Natural killer cell (primary cell): ENCODE measurements at places on chromosomes 7 and 10.

DNA sequence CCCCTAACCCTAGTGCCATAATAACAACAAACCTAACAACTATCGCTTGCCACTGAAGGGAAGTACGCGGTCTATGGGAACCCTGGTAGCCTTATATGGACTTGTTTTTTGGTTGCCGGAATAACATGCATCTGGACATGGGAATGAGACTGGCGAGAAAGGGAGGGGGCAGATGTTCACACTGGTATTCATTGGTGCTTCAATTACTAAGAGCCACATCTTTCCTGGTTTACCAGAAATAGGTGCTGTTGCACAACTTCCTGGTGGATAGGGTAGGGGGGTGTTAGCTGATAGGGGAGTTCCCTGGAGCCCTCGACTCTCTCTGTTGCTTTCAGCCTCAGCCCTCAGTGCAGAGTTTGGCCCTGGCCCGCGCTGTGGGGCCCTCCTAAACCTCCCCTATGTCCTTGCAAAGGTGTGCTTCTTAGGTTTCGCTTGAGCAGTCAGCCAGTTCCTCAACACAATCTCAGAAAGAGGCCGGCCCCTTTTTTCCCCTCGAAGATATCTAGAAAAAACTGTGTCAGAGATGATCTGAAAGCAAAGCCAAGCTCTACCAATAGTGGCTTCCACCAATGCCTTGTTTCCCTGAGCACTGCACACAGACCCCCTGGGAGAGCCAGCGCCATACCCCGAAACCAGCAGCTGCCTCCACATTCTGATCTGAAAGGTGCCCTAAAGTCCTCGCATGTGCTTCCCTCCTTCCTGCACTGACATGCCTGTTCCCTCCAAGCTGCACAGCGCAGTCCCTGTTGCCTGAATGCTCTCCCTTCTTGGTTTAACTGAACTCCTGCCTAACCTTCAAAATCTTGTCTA, 13.5 kb downstream of the TBXAS1 start:
- no peak for DNase-seq

DNA sequence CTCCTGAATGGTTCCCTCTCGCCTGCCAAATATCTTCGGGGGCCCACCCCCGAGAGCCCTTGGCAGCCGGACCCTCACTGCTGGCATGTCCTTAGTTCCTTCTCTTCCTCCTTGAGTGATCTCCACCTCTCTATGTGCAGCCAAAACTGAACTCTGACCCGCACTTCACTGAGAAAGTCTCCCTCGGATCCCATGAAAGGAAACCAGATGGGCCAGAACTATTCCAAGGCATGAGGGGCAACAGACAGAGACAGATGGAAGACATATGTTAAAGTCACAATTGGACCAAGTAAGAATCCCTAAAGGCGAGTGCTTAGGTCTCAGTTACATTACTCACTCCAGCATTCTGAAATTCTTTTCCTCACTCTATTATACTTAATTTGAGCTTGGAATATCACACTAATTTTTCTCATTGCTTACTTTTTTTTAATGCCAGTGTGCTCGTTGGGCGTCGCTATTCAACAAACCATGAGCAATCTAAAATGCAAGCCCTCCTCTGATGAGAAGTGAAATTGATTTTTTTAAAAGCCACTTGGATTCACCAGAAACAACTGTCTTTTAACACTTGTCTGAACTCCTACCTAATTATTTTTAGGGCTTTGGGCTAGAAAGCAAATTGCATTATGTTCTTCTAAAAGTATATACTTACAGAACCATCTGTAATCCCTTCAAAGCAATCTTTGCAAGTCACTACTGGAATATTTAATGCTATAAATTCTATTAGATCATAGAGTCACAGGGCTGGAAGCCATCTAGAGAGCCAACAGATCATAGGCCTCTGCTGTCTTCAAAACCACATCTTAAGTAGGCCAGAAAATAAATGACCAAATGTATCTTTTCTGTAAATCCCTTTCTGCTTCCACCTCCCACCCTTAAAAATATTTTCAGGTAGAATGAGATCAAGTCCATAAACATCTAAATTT, 43.3 kb upstream of the EZH2 start:
- no peak for DNase-seq

GRCh38 chr10:121378251-121378801, 219.9 kb downstream of the FGFR2 start:
- no peak for DNase-seq

DNA sequence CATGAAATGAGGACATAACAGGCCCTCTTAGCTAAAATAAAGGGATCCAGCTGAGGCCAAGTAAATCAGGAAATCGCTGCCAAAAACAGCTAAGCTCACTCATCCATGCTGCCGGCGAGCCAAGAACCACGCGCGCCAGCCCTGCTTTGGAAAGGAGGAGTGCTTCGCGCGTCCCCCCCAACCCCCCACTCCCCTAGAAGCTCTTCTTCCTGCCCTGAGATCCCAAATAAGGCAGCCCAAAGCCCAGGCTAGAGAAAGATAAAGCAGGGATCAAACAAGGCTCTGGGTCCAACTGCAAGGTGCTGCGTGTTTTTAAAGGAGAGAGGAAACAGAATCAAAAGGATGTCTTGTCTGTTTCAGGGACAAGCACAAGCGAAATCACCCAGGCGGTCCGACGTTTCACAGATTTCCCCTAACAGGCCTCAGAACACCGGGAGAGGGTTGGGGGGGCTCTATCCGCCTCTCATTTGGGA, 168.3 kb upstream of the AUTS2 start:
- no peak for DNase-seq

- DNase-seq = no peak
Measured at GRCh38 chr7:149180722-149181449, 14.5 kb upstream of the ZNF282 start.

- DNase-seq = no peak
Measured at GRCh38 chr7:82241356-82241755, 202.2 kb downstream of the CACNA2D1 start.

DNA sequence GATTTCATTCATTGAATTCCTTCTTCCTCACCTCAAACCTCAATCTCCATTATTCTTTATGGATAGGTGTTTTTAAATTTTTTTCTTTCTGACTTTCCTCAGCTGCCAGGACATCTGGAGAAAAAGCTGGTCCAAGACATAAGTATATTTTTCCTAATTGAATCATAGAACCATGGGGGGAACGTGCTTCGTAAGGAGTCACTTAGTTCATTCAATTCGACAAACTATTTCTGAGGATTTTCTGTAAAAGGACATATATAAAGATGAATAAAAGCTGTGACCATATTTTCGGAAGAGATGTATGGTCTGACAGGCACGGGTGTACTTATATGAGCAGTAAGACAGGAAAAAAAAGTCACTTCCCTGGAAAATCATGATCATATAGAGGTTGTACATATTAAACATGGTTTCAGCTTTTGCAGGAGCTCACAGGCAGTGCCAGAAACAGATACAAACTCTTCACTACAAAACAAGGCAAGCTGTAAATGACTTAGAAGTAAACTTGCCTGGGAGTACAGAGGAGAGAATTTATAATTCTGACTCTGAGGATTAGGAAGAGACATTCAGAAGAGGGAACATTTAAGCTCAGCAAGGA, 88.2 kb upstream of the EGR2 start:
- DNase-seq = no peak

DNA sequence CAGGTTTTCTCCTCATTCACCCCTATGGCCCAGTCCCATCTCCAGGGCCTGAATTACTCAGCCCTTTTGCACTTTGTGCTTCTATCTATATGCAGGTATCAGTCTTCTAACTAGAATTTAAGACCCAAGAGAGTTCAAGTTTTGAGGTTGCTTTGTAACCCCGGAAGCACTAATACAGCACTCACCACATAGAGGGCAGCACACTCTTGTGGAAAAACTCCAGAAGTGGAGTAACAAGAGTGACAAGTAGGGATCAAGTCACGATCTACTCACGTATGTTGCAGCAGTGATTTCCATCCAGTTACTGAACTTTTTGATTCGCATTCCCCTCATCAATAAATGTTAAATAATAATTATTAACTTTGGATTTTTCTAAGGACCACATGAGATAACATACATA, 151.0 kb downstream of the CHCHD3 start:
- DNase-seq = no peak

GRCh38 chr10:54906940-54907339, 105.9 kb upstream of the PCDH15 start:
- DNase-seq = no peak

GRCh38 chr7:119640861-119641260, 632.1 kb upstream of the KCND2 start:
- no peak for DNase-seq
